ENCODE measurements at places on chromosomes 2 and 18.

DNA sequence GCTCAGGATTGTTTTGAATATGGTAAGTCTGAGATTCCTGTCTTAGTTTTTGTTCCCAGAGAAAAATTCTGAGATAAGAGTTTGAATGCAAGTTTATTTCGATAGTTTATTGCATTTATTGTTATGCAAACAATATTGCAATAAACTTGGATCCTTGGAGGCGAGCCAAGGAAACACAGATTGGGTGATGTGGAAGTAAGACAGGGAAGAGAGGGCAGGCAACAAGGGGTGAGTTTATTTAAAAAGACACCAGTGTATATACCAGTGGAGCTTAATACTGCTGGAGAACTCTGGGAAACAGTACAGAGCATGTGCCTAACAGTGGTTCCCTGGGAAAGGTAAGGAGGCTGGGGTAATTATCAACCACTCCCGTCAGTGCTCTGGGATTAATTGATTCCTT lies 87.5 kb upstream of the NEDD4L start:
- no peak for DNase-seq

DNA sequence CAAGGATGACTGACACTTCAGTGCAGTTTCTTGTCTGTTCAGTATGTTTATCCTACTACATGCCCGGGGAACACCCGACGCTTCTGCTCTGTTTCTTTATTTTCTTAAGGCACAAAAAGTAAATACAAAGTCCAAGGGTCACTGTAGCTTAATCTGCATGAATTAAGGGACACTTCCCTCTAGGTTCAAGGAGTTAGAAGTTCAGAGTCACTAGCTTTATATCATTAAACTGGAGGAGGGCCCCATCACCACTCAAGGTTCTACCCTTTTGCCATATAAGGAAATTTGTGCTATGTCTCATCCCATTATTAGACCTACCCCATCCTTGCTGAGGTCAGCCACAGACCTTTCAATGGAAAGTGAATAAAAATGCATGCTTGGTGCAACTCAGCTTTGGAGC lies 27.6 kb upstream of the RMDN2 start:
- no peak for DNase-seq

DNA sequence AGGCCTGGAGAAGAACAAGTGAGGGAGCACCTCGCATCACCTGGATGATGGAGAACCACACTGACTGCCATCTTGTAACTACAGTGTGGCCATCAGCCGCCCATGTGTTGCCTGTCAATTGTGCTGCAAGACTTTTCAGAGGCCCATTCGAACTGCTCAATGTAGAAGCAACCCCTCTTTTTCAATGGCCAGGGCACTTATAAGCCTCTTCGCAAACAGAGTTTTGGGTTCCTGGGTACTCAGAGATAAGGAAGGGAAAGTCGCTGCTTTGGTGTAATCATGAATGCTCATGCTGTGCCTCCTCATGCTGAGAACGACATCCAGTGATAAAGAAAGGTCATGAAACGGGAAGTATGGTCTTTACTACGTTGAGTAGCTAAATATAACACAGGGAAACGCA lies 143.9 kb upstream of the SLC39A10 start:
- no peak for DNase-seq

DNA sequence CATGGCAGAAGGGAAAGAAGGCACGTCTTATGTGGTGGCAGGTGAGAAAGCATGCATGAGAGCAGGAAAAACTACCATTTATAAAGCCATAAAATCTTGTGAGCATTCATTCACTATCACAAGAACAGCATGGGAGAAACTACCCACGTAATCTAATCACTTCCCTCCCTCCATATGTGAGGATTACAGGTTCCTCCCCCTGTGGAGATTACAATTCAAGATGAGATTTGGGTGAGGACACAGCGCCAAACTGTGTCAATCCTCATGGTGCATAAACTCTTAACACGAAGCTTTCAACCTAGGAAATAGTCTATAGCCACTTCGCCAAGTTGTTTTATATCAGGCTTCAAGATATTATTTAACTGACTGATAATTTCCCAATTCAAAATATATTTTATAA lies 595.5 kb downstream of the FBXO15 start:
- no peak for DNase-seq

- no peak for DNase-seq
These were observed 6.4 kb downstream of the RAB31 start for GRCh38 chr18:9714266-9715087.

DNA sequence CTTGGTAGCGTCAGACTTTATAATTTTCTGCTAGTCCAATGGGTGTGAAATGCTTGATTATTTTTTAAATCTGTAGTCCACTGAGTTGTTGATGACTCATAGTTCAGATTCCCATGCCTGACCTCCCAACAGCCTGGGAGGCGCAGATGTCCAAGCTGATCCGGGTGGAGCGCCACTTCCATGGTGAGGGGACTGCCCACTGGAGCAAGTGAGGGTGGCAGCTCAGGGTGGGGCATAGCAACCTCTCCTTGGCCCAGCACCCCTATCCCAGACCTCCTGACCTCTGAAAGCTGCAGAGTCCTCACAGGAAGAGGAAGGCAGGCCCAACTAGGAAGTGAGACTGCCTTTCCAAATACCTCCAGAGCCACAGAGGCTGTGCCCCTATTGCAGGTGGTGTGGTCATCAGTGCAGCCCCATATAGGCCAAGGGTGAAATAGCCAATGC lies 4.4 kb downstream of the MAL start:
- DNase-seq, result no peak

GRCh38 chr2:102436323-102436722 lies 13.4 kb downstream of the IL18RAP start:
- DNase-seq, result no peak

- DNase-seq, result no peak
These were observed 401.5 kb downstream of the CNTNAP5 start for GRCh38 chr2:124426625-124427024.

DNA sequence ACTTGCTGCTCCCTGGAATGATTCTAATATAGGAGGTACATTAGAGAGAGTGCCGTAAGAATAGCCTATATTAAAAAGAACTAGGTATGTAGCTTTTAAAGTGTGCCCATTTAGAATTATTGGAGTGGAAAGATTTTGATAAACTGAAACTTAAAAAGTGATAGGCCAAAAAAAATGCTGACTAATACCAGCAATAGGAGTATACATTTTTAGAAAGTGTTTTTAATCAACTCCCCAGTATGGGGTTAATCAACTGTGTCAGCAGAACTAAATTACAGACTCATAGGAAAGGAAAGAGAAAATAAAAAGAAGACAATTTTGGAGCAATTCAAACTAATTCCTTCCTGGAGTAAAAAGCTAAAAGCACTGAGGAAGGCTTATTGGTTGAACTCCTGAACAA lies 13.3 kb upstream of the MEIS1 start:
- DNase-seq, result no peak

GRCh38 chr2:80429251-80429650 lies 124.7 kb upstream of the LRRTM1 start:
- DNase-seq, result no peak

- no peak for DNase-seq
These were observed 80.7 kb downstream of the TET3 start for GRCh38 chr2:74065456-74065855.

GRCh38 chr2:128748336-128748735 lies 429.7 kb upstream of the HS6ST1 start:
- no peak for DNase-seq

DNA sequence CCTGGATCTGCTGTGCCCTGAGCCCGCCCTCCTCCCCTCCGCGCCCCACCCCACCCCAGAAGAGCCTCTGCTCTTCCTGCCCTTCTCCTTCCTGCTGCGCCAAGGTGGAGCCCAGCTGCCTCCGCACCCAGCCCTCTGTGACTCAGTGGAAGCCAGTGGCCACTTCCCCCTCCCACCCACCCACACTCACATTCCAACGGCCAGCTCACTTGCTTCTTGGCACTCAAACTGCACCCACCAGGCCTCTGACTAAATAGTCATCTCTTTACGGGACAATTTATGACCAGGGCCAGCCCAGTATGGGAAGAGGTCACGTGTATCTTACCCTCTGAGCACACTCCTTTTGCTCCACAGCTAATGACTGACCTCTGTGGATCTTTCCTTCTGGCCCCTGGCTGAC lies 150.4 kb upstream of the SLC1A4 start:
- no peak for DNase-seq

- no peak for DNase-seq
These were observed 42.4 kb downstream of the ASB18 start for GRCh38 chr2:236221798-236222197.

- DNase-seq, result no peak
These were observed 45.3 kb upstream of the SPAG16 start for GRCh38 chr2:213238753-213239495.

- DNase-seq, result no peak
These were observed 226.7 kb upstream of the KLHL29 start for GRCh38 chr2:23158306-23158705.

GRCh38 chr2:40085786-40086185 lies 306.7 kb upstream of the THUMPD2 start:
- DNase-seq, result no peak

DNA sequence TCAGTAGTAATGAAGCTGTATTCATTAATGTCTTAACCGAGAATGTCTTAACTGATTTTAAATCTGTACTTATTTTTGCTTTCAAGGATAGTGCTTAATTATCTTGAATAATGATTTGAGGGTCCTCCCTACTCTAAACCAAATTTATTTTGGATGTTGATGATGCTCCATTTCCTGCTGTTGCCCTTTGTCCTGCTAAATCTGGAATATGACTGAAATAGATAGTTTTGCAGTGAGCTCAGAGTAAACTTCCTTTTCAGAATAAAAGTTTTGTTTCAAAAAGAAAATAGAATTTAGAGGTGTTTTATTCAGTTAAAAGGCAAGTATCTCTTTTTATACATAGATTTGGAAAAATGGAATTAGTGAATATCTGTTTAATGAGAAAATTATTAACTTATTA lies 8.1 kb downstream of the NBEAL1 start:
- DNase-seq, result no peak

- DNase-seq, result no peak
These were observed 42.1 kb upstream of the RFX8 start for GRCh38 chr2:101516823-101517690.

GRCh38 chr18:14117606-14118005 lies 14.6 kb downstream of the ZNF519 start:
- no peak for DNase-seq

DNA sequence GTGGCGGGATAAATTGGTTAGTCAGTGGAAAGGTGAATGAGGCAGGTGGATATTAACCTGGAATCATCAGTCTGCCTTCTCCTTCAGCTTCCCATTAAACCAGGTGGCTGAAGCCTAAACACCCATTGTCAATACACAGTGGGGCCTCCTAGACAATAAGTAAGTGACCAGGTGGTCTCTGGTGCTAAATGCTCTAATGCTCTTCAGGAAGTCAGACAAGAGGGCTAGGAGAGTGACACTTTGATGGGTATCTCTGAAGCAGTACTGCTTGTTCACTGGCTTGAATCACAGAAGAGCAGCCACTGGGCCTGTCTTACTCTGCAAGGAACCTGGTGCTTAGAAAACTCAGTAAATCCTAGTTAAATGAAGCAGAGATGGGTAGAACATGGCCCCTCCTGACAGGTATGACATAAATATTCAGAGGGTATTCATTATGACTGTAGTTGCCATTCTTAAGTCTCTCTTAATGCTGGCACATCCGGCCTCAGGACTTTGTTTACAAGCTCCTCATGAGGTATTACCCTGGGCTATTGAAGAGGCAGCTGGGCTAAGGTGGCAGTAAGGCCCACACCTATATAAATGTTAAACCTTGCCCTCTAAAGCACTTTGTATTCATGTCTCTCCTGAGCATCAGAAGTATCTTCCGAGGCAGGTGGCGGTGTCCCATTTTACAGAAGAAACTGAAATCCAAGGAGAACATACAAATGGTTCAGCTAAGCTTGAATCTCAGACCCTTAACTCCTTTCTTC lies 104.9 kb downstream of the NCK2 start:
- no peak for DNase-seq

- no peak for DNase-seq
These were observed 218.7 kb downstream of the ARHGAP15 start for GRCh38 chr2:143347901-143348414.

Data from T-helper 9 cell (primary cell).